ENCODE measurements at places on chromosomes 4 and X.
A peak's percentile ranks its signal among the peaks of the same experiment; 100 is the strongest.

- DNase-seq: no peak
- no peaks in the 10 kb centered on the region for H3K4me1 ChIP-seq
- no peak overlapping the region for H3K27ac ChIP-seq
Measured at GRCh38 chr4:52410971-52411370, 248.1 kb downstream of the USP46 start.

DNA sequence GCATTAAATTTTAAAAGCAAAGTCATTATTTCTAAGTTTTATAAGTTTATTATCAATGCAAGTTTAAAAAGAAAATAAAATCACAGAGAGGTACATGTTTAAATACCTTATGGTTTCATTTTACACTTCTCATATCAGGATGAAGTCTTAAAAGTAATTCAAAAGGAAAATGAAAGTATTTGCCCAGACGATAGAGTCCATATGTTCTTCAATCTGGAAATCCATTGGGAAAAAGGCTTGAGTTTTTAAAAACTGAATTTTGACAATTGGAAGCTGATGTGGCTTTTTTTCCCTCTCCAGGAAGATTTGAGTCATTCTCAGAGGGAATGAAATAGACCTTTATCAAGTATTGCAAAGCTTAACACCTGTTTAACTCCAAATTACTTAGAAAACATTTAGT is 37.1 kb downstream of the MAB21L2 start:
- H3K4me3 ChIP-seq: no peak overlapping the region
- H3K4me1 ChIP-seq: no peaks in the 10 kb centered on the region
- DNase-seq: no peak
- H3K36me3 ChIP-seq: no peaks in the 10 kb centered on the region
- H3K27ac ChIP-seq: no peak overlapping the region
- no peaks in the 10 kb centered on the region for H3K27me3 ChIP-seq

DNA sequence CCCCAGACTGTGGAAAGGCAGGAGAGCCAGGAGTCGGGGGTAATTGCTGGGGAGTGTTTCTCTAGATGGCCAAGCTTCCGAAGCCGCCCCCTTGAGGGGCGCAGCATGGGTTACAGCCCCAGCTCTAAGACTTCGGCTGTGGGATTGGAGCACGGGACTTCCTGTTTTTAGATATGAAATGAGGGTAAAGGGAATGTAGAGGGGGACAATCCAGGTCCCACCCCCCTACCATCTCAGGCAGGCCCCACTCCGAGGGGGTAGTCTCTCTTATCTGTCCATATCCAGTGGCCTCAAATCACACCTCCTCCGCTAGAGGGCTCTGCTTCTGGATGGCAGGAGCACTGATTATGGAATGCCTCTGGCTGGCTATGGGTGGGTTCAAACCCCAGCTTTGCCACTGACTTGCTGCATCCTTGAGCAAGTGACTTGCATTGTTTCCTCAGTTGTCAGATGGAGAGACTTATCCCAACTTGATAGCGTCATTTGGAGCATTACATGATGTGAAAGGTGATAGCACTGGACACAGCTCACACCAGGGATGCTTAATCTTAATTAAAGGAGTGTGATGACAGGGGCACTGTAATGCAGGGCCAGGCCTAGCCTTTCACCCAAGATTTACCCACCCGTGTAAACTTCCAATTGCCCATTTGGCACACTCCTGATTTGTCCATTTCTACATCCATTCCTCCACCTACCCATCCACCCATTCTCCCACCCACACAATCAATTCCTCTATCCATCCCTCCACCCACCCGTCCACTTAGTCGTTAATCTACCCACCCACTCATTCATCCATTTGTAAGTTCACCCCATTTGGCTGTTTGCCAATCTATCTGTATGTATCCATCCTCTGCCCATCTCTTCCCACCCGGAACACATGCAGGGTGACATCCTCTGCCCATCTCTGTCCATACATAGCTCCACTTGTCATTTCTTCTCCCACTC is 848 bp upstream of the KCND1 start:
- peaks cover 23% of the 10 kb centered on the region for H3K36me3 ChIP-seq
- DNase-seq: no peak
- H3K4me3 ChIP-seq: peak overlapping the region; percentile 34
- H3K4me1 ChIP-seq: peaks cover 15% of the 10 kb centered on the region
- no peaks in the 10 kb centered on the region for H3K27me3 ChIP-seq
- H3K27ac ChIP-seq: no peak overlapping the region

GRCh38 chrX:67555578-67556203 is 11.9 kb downstream of the AR start:
- H3K4me1 ChIP-seq: no peaks in the 10 kb centered on the region
- no peak overlapping the region for H3K27ac ChIP-seq
- no peak overlapping the region for H3K4me3 ChIP-seq
- H3K27me3 ChIP-seq: no peaks in the 10 kb centered on the region
